ENCODE measurements at places on chromosomes 6 and 20.

DNA sequence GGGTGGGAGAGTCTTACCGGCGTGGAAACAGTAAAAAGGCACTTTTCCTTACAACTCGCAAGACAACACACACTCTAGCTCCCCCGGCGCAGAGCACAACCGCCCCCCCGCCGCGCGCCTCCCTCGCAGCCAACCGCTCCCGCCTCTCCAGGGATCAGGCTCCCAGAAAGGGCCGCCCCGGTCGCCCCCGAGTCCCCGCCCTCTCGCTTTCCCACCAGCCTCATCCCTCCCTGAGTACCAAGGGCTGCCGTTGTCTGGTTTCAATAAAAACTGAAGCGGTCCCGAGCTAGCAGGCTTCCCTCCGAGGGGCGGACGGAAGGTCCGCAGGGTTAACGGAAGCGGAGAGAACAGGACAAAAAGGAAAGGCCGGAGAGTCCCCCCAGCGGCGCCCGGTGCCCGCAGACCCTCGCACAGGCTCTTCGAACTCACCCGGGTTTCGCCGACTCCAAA lies 804 bp downstream of the ELOVL5 start:
- peak; percentile 46 for DNase-seq

GRCh38 chr6:155708100-155708499 lies 252.5 kb upstream of the NOX3 start:
- no peak for DNase-seq

GRCh38 chr20:34472246-34472925 lies 43.8 kb upstream of the DYNLRB1 start:
- DNase-seq, result no peak

- DNase-seq, result no peak
These were observed 133.6 kb downstream of the MTHFD1L start for GRCh38 chr6:150999107-150999506.

DNA sequence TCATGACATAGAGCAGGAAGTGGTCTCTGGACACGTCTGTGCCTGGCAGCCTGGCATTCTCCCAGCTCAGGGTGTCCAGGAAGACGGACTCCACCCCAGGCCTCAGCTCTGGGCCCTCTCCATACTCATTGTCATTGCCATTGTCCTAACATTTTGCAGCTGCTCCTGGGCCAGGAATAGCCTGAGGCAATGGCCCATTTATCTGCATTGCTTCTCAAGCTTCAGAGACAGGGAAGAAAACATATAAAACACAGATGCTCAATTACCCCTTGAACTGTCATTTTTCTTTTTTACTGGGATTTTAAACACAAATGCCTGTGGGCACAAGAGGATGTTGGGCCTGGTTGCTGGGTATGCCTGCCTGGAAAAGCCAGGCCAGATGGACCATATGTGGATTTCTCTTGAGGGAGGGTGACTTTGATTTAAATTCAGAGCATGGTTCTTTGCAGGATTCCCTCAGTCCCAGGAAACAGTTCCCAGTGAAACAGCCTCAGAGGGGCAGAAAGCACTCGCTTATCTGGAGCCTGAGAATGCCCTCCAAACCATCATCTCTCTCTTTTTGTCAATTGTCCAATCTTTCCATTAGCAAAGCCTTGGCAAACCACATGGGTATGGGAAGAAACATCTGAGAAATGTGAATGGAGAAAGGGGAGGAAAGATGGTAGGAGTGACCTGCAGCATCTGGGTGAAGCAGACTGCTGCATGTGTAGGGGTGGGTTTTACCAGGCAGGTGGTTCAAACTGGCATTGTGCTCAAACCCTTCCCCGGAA lies 17.9 kb downstream of the LAMP5 start:
- no peak for DNase-seq

DNA sequence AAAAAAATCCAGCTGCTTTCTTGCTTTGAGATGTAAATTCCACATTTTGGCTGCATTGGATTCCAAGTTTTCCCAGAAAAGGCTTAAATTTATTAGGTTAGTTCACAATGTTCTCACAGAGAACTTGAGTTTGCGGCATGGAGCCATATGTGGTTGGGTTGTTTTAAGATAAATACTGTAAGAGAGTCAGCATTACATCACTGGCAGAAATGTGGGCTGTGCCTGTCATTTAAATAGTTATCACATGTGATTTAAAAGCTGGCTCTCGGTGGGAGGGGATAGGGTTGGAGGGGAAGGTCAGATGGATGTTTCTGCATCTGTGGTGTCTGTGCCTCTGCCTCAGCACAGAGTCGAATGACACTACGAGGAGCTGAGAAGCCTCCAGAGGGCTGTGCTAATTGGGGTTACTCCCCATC lies 73.8 kb upstream of the SCP2D1 start:
- no peak for DNase-seq

DNA sequence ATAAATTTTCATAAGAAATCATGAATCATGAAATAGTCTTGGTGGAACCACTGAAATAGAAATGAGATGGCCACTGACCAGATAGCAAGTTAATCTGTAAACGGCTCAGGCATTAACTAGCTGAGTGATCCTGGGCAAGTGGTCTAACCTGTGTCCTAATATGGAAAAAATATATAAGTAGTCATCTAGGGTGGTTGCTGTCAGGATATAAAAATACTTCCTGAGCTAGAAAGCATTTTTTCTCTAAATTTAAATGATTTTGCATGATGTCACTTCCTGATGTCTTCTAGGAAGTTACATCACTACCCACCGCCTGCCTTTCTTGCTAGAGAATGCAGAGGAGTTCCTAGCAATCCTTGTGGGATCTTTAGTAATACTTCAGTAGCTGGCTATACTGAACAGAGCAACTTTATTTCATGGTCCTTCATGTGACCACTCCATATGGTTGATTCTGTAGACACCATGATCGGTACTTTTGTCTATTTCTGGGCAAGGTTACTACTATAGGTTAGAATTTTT lies 228.1 kb upstream of the CEP162 start:
- DNase-seq, result no peak

DNA sequence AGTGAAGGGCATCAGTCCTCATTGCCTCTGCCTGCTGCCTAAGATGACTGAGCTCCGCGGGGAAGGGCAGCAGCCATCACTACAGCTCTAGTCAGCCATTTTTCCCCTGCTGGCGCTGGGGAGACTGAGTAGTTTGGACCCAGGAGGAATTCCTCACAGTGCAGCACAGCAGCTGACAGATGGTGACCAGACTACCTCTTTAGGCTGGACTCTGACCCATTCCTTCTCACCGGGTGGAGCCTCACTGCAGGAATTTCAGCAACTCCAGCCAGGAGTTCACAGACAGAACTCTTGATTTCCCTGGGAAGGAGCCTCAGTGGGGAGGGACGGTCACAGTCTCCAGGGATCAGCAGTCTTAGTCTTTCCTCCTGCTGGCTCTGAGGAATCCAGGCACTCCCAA lies 492.0 kb upstream of the MMS22L start:
- DNase-seq, result no peak

DNA sequence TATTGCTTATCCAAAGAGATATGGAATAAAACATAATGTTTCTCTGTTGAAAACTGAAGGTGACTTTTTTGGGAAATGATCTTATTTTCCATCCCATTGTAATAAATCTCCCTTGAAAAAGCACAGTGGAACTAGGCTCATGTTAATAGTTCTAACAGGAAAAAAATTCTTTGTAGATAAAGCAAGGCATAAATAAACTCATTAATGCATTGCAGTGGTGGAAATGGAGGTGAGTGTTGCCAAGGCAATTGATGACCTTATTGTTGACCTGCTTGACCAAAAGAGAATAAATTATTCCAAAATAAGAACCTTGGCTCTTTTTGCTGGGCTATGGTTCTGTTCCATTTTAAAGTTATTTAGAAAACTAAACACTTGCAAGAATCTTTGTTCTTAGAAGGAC lies 55.2 kb downstream of the TRMT11 start:
- DNase-seq, result no peak

- DNase-seq, result no peak
These were observed 136.9 kb downstream of the FOXO3 start for GRCh38 chr6:108697561-108698161.

DNA sequence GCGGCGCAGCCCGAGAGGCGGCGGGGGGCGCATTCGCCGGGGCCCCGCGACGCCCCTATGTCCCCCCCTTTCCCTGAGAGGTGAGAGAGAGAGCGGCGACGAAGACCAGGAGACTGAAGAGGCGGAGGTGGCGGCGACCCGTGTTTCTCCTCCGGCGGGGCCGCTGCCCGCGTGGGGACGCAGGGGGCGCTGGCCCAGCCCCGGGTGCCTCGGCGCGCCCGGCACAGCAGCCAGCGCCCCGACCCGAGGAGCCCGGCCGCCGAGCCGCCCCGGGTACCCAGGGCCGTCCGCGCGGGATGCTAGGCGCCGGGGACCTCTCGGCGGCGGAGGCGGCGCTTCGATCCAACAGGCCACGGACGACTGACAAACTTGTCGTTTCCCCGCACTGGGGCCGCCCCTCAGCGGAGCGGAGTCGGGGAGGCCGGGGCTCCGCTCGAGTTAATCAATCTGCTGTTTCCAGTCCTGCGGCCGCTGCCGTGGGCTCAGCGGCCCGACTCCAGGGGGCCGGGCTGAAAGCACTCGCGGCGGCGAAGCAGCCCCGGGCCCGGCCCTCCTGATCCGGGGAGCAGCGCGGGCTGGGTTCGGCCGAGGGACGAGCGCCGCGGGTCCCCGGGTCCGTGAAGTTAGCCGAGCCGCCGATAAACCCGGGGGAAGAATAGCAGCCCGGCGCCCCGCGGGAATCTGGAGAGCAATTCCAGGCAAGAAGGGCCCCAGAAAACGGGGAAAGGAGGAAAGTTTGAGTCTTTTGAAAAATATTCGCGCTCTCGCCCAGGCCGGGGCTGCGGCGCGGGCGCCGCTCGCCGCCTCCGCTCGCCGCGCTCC lies 631 bp downstream of the MDGA1 start:
- DNase-seq, result peak; percentile 37

DNA sequence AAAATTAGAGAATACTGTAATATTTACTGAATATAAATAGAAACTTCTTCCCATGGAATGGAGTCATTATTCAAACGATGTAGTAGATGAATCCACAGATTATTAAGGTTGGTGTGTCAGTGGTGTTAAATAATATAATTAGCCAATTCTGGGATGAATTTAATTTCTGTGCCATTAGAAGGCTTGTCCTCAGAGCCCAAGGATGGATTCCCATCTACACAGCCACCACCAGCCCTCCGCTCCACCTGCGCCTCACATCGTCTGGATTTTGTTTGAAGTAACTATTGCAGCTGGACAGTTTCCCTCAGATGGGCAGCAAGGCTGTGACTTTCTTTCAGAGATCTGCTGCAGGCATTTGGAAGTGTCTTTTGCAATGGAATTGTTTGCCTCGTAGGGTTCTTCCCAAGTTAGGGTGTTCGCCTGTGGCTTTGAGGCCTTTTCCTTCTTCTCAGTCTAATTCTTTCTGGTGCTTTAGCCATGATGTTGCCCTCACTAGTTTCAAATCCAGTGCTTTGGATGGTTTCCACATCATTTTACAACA lies 104.7 kb downstream of the AIG1 start:
- no peak for DNase-seq

- DNase-seq, result peak; percentile 75
These were observed 145.7 kb downstream of the BTBD9 start for GRCh38 chr6:38493931-38494547.

GRCh38 chr6:64750910-64751309 lies 956.1 kb downstream of the EYS start:
- DNase-seq, result no peak
